ENCODE measurements at places on chromosomes 5 and 9.

GRCh38 chr5:53002491-53002890, 13.3 kb downstream of the ITGA2 start:
- DNase-seq: peak; percentile 0

DNA sequence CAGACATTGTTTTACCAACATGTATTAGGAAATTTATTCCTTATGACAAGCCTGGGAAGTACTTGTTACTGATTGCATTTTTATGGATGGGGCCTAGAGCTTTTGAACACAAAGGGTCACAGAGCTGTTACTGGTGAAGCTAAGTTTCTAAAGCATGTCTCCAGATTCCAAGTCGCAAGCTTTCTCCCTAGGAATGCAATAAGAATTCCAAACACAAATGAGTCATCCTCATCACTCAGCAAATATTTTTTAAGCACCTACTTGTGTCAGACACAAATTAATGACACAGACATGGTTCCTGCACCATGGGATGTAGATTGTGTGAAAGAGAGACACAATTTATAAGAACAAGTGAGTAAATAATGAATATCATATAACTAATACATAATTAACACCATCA, 11.0 kb upstream of the SH3RF2 start:
- no peak for DNase-seq

GRCh38 chr5:153636670-153637451, 146.4 kb downstream of the GRIA1 start:
- no peak for DNase-seq

DNA sequence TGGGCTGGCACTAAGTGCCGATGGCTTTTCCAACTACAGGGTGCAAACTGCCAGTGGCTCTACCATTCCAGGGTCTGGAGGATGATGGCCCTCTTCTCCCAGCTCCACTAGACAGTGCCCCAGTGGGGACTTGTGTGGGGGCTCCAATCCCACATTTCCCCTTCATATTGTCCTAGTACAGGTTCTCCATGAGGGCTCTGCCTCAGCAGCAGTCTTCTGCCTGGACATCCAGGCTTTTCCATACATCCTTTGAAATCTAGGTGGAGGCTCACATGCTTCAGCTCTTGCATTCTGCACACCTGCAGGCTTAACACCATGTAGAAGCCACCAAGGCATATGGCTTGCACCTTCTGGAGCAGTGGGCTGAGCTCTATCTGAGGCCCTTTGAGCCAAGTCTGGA, 70.3 kb downstream of the TSSK1B start:
- no peak for DNase-seq

- no peak for DNase-seq
Observed at GRCh38 chr9:92642041-92642451, 27.9 kb downstream of the IPPK start.

DNA sequence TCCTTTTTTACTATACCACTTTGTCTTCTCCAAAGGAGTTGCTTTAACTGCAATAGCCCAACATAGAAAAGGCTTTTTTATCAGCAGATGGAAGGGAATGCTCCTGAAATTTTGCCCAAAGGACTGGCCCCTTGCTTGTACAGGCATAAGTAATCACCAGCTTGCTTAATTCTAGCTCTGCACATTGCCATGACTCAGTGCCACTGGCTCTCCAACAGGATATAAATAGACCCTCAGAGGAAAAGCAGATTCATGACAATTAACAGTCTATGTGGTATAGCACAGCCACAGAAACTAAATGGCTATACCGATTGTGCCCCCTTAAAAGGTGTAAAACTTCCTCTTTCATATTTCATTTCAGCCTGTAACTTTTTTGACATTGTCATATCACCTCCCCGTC, 227.0 kb downstream of the ZNF608 start:
- DNase-seq: no peak

DNA sequence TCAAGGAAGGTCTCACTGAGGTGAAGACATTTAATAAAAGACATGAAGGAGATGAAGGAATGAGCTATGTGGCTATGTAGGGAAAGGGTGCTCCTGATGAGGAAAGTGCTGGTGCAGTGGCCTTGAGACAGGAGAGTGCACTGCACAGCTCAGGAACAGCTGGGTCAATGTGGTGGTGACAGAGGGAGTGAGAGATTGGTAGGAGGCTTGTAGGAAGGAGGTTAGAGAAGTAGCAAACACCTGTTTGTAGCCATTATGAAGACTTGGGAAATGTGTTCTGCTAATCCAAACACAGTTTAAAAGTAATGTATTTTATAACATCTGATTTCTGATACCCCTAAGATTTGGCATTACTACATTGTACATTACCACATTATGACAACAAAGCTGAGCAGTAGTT, 115.1 kb upstream of the MTAP start:
- no peak for DNase-seq

DNA sequence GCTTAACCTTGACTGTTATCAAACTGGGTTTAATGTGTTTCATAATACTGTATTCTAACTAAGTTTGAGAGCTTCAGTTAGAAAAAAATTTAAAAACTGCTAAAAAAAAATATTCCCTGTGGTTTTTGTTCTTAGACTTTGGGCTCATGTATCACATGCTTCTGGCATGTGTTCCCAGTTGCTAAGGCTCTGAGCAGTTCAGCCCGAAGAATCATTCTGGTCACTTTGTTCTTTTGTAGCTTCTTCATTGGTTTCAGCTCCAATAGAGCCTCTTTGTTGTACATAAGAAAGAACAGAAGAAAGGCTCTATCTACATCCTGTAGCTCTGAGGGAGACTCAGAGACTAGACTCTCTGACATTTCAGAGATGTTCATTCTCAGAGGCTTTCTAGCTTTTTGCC, 25.6 kb downstream of the KCNN2 start:
- DNase-seq: no peak

DNA sequence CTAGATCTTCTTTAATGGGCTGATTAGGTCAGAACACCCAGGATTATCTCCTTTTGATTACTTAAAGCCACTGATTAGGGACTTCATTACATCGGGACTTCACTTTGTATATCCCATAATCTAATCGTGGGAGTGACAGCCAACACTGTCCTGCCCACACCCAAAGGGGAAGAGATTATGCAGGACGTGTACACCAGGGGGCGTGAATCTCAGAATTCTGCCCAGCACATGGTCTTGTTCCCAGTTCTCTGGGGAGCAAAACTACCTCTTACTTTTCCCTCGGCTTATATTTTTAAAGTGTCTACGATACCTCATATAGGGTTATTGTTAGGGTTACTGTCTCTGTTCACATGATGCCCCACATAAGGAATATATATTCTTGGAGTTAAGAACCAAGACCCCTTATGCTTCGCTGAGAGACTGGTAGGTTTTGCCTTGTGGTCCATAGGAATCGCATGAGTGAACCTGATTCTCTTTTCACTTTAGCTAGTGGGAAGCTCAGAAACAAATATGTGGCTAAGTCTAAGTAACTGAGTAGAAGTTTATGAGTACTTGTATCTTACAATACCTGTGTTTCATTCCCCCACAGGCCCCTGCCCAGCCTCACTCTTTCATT, 192.7 kb downstream of the GNA14 start:
- DNase-seq: no peak

- DNase-seq: no peak
Observed at GRCh38 chr5:160298189-160298588, 14.2 kb downstream of the CCNJL start.

DNA sequence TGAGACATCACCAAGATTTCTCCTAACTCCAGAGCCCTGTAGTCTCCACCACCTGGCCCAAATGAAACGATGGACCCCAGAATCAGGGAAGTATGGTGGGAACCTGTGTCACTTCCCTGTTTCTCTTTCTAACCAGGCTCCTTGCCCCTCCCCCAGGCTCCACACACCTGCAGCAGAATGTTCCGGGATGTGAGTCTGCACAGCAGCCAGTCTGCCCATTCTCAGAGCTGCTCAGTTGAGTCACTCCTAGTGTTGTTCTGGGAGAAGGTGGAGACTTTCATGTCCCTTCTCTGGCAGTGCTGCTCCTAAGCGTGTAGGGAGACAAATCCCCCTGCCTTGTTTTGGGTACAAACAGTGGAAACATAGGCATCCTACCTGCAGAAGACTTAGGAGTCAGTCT, 76.0 kb upstream of the XPA start:
- DNase-seq: no peak

GRCh38 chr5:72648480-72648879, 141.3 kb upstream of the ZNF366 start:
- no peak for DNase-seq
